ENCODE measurements at places on chromosomes 6 and 20. TPM values are rescaled to one million over a fixed set of nuclear protein-coding genes. Genes with fewer than 3 reads are reported as not detected.

GRCh38 chr20:50371878-50372769, 138.1 kb upstream of the PTPN1 start:
- no peak overlapping the region for H3K4me3 ChIP-seq
- H3K36me3 ChIP-seq, result no peaks in the 10 kb centered on the region
- no peak for DNase-seq

DNA sequence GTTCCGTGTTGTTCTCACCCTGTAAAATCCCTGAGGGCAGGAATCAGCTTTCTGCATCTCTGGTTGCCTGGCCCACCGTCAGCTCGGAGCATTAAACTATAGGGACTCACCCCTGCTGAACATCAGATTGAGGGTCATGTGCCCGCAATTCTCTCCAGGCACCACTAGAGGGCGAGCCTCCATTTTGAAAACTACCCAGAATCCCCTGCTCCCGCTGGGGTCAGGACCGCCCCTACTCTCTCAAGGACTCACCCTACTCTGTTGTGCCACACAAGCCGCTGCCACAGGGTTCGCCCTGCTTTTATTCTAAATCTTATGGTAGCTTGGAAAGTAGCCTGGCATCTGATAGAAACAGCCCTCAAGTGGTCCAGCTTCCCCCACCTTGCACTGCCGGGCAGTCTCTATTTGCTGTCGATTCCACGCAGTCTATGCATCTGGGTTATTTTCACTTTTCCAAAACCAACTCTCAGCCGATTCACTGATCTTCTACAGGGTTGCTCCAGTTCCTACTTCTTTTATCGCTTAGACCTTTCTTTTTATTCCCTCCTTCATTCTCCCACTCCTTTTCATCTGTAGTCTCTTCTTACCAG, 244.1 kb upstream of the QKI start:
- H3K27ac ChIP-seq, result no peak overlapping the region
- H3K4me1 ChIP-seq, result no peaks in the 10 kb centered on the region
- no peak overlapping the region for H3K4me3 ChIP-seq
- no peaks in the 10 kb centered on the region for H3K27me3 ChIP-seq
- H3K36me3 ChIP-seq, result no peaks in the 10 kb centered on the region

DNA sequence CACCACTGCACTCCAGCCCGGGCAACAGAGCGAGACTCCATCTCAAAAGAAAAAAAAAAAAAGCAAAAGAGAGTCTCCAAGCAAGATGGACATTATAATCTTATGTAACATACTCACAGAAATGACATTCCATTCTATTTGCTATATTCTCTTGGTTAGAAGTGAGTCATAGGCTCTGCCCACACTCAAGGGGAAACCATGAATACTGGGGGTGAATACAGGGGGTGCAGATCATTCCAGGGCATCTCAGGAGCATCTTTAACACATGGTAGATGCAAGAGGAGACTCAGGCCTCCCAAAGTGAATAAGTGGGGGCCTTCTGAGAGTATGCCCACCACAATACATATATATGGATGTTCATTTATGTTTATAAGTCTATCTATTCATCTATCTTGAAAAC, 18.3 kb upstream of the RANBP9 start:
- no peaks in the 10 kb centered on the region for H3K4me1 ChIP-seq
- DNase-seq, result no peak
- H3K4me3 ChIP-seq, result no peak overlapping the region
- H3K36me3 ChIP-seq, result no peaks in the 10 kb centered on the region
- no peak overlapping the region for H3K27ac ChIP-seq

- H3K36me3 ChIP-seq, result peaks cover 70% of the 10 kb centered on the region
- H3K27me3 ChIP-seq, result no peaks in the 10 kb centered on the region
- no peak overlapping the region for H3K27ac ChIP-seq
- no peak overlapping the region for H3K4me3 ChIP-seq
- no peaks in the 10 kb centered on the region for H3K4me1 ChIP-seq
- DNase-seq, result no peak
These were observed 35.6 kb downstream of the TM9SF4 start for GRCh38 chr20:32144898-32145662.

- no peaks in the 10 kb centered on the region for H3K4me1 ChIP-seq
- no peak for DNase-seq
- no peaks in the 10 kb centered on the region for H3K36me3 ChIP-seq
- H3K27ac ChIP-seq, result no peak overlapping the region
- H3K4me3 ChIP-seq, result no peak overlapping the region
These were observed 21.1 kb downstream of the SMPDL3A start for GRCh38 chr6:122810189-122810588.

DNA sequence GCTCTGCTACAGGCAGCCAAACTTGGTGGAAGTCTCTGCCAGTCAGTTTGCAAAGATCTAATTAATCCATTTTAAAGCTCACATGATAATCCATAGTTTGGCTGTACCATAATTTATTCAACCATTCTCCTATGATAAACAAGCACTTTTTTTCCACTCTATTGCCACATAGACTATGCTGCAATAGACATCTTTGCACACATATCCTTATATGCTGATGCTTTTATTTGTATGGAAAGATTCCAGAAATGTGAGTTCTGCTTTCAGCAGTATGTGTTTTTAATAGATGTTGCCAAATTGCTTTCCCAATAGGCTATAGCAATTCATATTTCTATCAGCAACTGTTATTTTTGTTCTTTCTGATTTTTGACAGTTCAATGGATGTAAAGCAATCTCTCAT, 628.0 kb downstream of the KIF16B start:
- DNase-seq, result no peak
- H3K27ac ChIP-seq, result no peak overlapping the region
- H3K4me1 ChIP-seq, result peaks cover 15% of the 10 kb centered on the region
- H3K4me3 ChIP-seq, result no peak overlapping the region

DNA sequence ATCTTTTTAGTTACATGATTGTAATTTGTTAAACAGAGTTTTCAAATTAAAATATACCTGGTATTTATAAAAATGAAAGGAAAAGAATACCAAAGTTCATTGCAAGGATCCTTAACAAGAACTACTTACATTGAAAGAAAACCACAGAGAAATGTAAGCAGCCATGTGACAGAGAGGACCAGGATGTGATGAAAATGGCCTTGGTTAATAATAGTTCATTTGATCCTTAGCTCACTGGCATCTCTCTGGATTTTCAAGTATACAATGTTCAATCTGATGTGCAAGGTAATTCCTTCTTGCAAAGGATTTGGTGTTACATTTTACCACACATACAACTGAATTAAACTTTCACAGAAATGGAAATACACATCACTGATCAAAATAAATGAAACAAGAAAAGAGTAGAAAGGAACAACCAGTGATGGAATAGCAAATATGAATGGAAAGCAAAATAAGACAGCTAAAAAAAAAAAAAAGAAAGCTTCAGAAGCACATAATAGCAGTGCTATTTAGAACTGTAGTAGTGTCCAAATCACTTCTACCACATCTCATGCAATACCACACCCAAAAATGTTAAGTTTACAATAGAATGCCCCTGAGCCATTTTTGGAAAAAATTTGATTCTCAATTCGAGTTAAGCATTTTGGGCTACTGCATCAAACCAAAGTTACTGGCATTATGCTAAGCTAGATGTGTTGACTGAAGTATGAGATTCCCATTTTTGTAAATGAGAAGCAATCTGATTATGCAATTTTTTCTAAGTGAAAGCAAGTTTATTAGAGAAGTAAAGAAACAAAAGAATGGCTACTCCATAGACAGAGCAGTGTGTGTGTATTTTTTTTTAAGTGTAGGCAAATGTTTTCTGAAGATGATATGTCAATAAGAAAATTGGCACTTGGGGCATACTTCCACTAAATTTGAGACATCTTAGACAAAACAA, 22.6 kb upstream of the HLA-A start:
- no peaks in the 10 kb centered on the region for H3K27me3 ChIP-seq
- H3K36me3 ChIP-seq, result no peaks in the 10 kb centered on the region
- no peak overlapping the region for H3K27ac ChIP-seq

The RIPOR2 gene
- 430 TPM for total RNA-seq

DNA sequence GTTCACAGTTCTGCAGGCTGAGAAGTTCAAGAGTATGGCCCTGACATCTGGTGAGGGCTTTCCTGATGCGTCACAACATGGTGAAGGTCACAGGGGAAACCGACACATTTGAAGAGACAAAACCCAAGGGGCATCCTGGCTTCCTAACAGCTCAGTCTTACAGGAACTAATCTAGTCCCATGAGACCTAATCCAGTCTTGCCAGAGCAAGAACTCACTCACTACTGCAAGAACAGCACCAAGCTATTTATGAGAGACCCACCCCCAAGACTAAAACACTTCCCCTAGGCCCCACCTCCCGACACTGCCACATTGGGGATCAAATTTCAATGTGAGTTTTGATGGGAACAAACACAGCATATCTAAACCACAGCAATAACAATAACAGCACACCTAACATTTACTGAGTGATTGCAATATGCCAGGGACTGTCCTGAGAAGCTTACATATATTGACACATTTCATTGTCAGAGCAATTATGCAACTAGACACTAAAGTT, 46.6 kb downstream of the TPBG start:
- H3K27ac ChIP-seq, result no peak overlapping the region
- no peak overlapping the region for H3K4me3 ChIP-seq
- no peaks in the 10 kb centered on the region for H3K4me1 ChIP-seq

The CNKSR3 gene
- not detected for total RNA-seq

DNA sequence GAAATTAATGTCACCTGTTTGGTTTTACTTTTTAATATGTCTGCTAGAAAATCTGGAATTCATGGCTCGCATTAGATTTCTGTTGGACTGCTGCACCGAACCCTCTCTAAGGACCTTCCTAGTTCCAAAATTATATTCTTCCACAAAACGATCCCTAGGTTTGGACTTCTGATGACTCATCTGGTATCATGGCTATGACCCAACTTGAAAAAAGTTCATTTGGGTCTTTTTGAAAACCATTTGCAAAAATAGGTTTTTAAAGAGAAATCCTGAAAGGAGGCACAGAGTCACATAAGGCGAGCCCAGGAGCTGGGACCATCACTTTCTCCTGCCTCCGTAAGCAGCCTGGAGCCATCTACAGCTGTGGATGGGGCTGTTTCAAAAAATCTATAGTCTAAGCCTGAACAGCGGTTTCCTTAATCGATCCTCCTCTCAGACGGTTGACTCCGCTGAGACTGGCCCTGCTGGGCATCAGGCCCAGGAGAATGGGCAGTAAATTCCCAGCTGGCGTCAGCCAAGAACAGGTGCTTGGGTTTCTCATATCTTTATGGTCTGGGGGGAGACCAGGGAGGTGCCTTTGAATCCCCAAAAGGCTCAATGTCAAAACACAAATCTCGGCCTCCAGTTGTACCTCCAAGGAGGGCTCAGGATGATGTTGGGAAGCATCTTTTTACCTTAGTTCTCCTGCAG, 44.6 kb downstream of the SLC24A3 start:
- no peak for DNase-seq
- no peaks in the 10 kb centered on the region for H3K4me1 ChIP-seq
- no peak overlapping the region for H3K27ac ChIP-seq

The TSHZ2 gene
- total RNA-seq, result 7.7 TPM

- H3K27ac ChIP-seq, result no peak overlapping the region
- DNase-seq, result no peak
- H3K4me1 ChIP-seq, result no peaks in the 10 kb centered on the region
- no peak overlapping the region for H3K4me3 ChIP-seq
These were observed 32.4 kb downstream of the TAF11 start for GRCh38 chr6:34855463-34855862.

The MCHR2 gene
- not detected for total RNA-seq

DNA sequence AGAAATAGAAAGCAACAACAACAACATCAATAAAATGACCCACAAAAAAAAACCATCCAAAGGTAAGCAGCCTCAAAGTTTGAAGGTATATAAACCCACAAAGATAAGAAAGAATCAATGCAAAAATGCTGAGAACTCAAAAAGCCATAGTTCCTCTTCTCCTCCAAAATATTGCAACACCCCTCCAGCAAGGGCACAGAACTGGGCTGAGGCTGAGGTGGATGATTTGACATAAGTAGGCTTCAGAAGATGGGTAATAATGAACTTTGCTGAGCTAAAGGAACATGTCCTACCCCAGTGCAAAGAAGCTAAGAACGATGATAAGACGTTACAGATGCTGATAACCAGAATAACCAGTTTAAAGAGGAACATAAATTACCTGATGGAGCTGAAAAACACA, 188.8 kb upstream of the BTBD3 start:
- no peaks in the 10 kb centered on the region for H3K27me3 ChIP-seq
- no peak for DNase-seq
- H3K27ac ChIP-seq, result no peak overlapping the region

DNA sequence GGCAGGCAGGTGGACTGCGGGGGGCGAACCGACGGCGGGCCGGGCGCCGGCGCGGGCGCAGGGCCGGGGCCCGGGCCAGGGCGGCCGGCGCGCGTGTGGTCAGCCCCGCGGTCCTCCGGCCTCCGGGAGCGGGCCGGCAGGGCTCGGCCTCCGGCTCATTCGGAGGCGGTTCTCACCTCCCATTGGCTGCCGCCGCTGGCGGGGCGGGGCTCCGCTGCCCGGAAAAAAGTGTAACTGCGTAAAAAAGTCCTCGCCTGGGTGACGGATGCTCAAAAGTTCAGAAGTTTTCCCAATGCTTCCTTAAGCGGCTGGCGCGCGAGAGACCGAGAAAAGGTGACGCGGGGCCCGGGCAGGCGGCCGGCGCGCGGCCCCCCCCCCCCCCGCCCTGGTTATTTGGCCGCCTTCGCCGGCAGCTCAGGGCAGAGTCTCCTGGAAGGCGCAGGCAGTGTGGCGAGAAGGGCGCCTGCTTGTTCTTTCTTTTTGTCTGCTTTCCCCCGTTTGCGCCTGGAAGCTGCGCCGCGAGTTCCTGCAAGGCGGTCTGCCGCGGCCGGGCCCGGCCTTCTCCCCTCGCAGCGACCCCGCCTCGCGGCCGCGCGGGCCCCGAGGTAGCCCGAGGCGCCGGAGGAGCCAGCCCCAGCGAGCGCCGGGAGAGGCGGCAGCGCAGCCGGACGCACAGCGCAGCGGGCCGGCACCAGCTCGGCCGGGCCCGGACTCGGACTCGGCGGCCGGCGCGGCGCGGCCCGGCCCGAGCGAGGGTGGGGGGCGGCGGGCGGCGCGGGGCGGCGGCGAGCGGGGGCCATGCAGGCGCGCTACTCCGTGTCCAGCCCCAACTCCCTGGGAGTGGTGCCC, at the start of gene FOXC1:
TSS of gene FOXC1 (plus strand) at position 268 of the 849 bp plus-strand sequence. CDS start at position 799, 531 bp downstream.
- H3K27ac ChIP-seq, result no peak within 1 kb of the TSS
- DNase-seq, result peak; percentile 64
- peaks cover 79% of the 10 kb centered on the region for H3K4me1 ChIP-seq
- H3K27me3 ChIP-seq, result peaks cover 68% of the 10 kb centered on the region

DNA sequence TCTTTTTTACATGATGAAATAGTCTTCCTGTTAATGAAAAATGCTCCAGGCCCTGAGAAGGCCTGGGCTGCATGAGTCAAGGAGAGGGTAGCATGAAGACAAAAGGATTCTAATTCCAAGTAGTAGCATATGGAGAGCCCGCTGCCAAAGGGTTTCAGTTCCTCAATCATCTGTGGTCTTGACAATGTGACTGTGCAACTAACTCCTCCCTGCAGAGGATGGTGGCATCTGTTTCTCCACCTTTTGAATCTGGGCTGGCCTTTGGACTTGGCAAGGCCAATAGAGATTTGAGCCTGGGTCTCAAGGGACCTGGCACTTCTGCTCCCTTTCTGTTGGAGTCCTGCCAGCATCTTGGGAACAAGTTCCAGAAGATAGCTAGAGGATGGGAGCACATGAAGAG, 35.1 kb upstream of the ANKEF1 start:
- H3K27me3 ChIP-seq, result no peaks in the 10 kb centered on the region
- no peaks in the 10 kb centered on the region for H3K36me3 ChIP-seq
- H3K27ac ChIP-seq, result no peak overlapping the region

- no peak for DNase-seq
- H3K27ac ChIP-seq, result no peak overlapping the region
- H3K36me3 ChIP-seq, result no peaks in the 10 kb centered on the region
- no peaks in the 10 kb centered on the region for H3K27me3 ChIP-seq
These were observed 49.7 kb downstream of the PCNA start for GRCh38 chr20:5070081-5070480.

- no peaks in the 10 kb centered on the region for H3K27me3 ChIP-seq
- peaks cover 57% of the 10 kb centered on the region for H3K36me3 ChIP-seq
- no peak overlapping the region for H3K27ac ChIP-seq
- DNase-seq, result no peak
- H3K4me1 ChIP-seq, result peaks cover 18% of the 10 kb centered on the region
These were observed 46.2 kb downstream of the TTI1 start for GRCh38 chr20:37986873-37987601.

All from B cell (primary cell).